ENCODE measurements at places on chromosomes 5 and 9.

GRCh38 chr9:117835798-117836197 is 131.6 kb downstream of the TLR4 start:
- no peak for DNase-seq

GRCh38 chr5:25552871-25553481 is 908.2 kb upstream of the CDH10 start:
- DNase-seq: no peak

GRCh38 chr5:90381213-90381929 is 28.2 kb downstream of the CETN3 start:
- DNase-seq: no peak

DNA sequence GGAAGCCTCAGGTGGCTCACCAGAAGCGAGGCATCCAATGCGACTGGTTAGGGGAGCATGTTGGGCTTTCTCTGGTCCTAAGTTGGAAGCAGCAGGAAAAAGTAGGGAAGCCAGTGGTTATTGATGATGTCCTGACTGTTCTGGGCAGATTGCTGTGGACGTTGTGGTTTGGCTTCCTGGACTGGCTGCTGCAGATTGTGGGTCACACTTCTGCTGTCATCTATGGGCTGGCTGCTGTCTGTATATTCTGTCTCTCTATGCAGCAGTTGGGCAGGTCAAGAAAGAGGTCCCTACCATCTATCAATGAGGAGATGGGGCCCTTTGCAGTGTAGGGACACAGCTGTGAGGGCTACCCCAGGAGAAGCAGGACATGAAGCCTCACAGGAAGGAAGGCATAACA is 13.5 kb upstream of the MARCHF6 start:
- DNase-seq: no peak

DNA sequence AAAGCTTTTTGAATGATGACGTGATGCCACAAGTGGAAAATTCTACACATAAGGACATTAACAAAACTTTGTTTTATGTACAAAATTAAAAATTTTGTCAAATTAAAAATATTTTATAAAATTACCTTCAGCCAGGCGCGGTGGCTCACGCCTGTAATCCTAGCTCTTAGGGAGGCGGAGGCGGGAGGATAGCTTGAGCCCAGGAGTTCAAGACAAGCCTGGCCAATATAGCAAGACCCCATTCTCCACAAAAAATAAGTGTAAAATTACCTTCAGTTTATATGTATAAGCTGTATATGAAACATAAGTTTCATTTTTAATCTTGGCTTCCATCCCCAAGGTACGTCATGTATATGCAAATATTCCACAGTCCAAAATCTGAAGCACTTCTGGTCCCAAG is 40.9 kb downstream of the CDK7 start:
- DNase-seq: no peak

DNA sequence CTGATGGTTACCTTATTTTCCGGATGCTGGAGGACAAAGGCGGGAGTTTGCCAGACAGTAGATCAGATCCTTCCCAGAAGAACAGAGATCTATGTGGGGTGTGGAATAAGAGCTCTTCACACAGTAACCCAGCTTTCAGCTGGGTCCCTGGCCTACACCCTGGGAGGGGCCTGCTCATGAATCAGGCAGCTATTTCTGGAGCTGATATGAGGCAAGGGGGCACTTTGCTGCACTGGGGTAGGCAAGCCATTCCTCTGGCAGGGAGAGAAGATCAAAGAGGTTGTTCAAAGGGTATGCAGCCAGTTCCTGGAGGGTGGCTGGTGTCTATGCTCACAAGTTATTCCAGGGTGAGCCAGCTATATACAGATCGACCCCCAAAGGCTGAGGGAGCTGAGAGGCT is 48.6 kb downstream of the CYSTM1 start:
- no peak for DNase-seq

- no peak for DNase-seq
Observed at GRCh38 chr5:99000876-99001275, 72.1 kb upstream of the CHD1 start.

GRCh38 chr5:15774632-15775031 is 274.7 kb downstream of the FBXL7 start:
- DNase-seq: no peak

GRCh38 chr9:84916769-84917168 is 247.2 kb downstream of the NTRK2 start:
- no peak for DNase-seq

- DNase-seq: no peak
Observed at GRCh38 chr9:87461256-87461655, 36.4 kb upstream of the DAPK1 start.

DNA sequence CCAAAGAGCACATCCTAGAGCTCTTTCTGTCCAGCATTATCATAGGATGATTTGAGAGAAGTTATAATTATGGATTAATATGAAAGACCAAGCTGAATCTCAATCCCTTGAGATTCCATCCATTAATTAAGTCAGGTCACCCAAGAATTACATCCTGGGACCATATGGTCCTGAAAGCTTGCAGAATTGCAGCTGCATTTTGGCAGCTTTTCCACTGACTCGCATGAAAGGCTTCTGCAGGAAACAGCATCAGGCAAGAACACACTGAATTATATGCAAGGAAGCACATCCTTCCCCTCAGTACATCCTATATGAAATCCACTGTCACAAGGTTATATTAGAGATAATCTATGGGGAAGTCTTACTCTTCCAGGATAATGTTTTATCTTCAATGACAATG is 109.1 kb upstream of the CTNND2 start:
- DNase-seq: no peak

- DNase-seq: no peak
Observed at GRCh38 chr5:104184264-104184663, 621.7 kb upstream of the NUDT12 start.

DNA sequence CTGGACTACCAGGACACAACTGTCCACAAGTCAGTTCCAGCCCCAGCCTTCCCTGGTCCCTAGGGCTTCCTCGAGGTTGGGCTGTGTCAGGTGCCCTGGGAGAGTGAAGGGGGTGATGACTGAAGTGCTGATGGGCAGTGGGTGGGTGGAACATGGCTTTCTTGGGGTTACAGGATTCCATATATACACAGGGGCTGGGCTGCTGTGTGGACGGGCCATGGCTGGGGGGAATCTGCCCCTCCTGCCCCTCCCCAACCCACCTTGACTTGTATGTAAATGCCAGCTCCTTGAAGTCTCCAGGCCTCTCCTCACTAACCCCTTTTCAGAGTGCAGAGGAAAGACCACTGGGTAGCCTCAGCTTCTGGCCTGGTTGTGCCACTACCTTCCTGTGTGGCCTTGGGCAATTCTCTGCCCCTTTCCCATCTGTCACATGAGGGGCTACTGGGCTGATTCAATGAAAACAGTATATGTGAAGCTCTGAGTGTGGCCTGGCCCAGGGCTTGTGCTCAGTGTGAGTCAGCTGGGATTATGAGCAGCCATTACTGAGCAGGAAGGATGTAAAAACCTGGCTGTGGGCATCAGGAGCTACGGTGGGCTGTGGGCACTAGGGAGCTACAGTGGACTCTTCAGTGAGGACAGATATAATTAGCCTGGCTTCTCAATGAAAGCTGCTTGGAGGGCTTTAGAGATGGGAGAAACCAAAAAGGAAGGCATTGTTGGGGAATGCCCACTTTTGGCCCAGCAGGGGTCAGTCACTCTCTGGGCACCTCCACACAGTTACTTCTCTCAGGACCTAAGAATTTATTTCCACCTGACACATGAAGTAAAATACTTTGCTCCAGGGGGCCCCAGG is 23.3 kb downstream of the PITX1 start:
- no peak for DNase-seq

DNA sequence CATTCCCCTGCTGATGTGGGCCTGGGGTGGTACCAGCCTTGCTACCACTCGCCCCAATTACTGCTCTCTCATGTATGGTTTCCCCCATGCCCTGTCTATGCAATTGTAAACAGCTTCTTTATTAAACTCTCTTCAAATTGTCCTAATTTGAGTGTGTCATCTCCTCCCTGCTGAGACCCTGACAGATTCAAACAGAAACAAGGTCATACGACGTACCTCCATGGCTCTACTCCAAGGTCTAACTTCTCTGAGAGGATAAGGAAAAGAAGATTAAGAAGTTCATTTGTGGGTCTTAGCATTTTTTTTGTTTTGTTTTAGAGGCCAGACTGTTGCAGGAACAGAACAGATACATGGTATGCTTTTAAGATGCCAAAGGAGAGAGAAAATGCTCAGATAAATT is 38.0 kb downstream of the ABITRAM start:
- DNase-seq: no peak

- DNase-seq: no peak
Observed at GRCh38 chr5:170832241-170832640, 29.6 kb upstream of the RANBP17 start.

GRCh38 chr5:173302546-173303155 is 25.6 kb downstream of the STC2 start:
- DNase-seq: no peak

GRCh38 chr9:110332766-110333165 is 4.9 kb downstream of the TXNDC8 start:
- DNase-seq: no peak

GRCh38 chr5:159422361-159422760 is 92.1 kb upstream of the IL12B start:
- no peak for DNase-seq

DNA sequence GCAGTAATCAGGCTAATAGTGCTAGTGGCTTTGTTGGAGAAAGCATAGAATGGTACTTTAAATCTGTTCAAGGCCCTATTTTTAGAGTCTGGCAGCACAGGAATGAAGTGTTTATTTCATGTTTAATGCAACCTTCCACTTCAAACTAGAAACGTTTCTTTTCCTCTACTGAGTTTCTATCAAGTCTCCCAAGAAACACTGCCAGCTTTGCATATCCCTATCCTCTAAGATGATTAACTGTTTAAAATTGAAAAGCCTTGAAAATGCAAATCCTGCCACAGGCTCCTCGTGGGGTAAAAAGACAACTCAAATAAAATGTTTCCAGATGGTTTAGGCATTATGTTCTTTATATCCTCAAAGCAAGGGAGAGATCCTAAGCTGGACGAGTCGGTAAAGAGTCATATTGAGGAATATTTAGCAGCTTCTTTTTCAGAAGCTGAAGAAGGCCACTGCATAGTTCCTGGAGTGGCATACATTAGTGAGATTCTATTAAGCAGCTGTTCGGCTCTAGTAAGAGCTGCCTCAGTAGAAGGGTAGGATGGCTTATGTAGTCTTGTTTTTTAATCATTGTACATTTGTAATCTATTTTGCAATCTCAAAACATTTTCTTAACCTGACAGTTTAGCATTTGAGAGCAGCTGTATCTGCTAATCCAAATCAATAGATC is 251.2 kb downstream of the CHSY3 start:
- no peak for DNase-seq

DNA sequence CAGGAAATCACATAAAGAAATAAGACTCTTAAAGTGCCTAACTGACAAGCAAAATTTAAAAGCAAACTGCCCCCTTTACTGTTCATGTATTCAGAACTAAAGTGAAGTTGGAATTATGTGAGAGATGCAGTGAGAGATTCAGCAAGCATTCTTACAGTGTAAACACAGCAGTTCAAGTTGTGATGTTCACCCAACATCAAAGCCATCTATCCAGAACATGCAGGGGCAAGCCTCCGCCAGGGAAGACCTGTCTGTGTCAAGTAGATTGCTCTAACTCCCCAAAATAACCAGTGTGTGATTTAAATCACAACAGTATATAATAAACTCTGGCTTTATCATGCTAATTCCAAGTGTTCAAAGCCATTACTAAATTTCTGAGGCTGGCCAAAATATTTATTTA is 233.3 kb downstream of the BNC2 start:
- DNase-seq: no peak

GRCh38 chr5:172953776-172954675 is 5.2 kb upstream of the RPL26L1 start:
- no peak for DNase-seq

GRCh38 chr9:126503333-126504085 is 110.2 kb upstream of the LMX1B start:
- no peak for DNase-seq

DNA sequence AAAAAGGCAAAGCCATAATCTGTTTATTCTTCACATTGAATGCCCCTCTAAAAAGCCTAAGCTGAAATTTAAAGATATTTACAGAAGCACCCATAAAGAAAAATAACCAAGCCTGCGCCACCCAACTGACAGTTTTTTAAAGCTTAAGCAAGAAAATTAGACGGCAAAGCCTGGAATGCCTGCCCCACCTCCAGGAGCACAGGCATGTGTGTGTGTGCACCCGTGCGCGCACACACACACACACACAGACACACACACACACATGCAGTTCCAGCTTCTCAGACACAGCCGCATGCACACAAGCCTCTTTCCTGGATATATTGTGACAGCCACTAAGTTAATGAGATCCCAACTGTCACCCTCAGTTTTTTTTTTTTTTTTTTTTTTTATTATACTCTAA is 88.2 kb downstream of the FRMD3 start:
- DNase-seq: no peak

DNA sequence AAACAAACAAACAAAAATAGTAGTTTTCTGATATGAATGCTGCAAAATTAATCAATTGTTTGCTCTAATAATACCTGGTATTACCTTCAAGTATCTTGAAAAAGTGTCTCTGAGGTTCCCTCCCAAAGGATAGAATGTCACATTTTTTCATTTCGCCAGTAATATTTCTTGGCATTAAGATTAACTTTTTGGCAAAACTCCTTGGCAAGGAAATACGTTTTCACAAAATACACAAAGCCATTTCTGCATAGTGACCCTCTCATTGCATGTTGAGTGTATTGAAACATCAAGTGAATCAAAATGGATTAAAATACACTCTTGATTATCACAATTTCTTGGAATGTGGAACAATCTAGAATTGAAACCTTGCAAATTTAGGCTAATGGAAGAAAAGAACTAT is 230.5 kb downstream of the ATPSCKMT start:
- DNase-seq: no peak

DNA sequence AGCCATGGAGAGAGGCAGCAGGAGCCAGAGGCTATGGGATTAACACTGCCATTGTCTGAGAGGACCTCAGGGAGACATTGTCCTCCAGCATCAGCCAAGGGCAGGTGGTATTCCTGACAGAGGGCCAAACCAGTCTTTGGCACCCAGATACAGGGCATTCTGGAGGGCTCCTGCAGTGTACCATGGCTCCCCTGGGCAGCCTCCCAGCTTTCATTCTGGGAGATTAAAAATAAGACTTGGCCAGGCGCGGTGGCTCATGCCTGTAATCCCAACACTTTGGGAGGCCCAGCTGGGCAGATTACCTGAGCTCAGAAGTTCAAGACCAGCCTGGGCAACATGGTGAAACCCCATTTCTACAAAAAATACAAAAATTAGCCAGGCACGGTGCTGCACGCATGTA is 4.2 kb downstream of the MTAP start:
- DNase-seq: no peak

DNA sequence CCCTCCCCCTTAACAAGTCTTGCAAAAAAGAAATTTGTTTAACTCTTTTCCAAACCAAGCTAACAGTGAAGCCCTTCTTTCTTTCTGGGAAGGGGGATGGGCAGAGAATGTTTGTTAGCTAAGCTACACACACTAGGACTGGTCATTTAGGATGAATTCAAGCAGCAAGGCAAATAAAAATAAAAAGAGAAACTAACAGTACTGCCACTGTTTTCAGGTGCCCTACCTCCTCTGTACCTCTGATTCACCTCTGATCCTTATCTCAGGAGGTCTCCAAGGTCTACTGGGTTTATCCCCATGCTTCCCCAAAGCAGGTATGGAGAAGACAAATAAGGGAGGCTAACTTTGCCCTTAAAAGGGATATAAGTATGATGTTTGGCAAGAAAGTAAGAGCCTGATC is 52.9 kb downstream of the ELL2 start:
- no peak for DNase-seq
